ENCODE measurements at places on chromosomes 7 and 10.

- no peak for DNase-seq
These were observed 15.4 kb upstream of the HIBADH start for GRCh38 chr7:27677912-27678612.

GRCh38 chr10:111128331-111129180 lies 51.7 kb downstream of the ADRA2A start:
- DNase-seq: no peak

DNA sequence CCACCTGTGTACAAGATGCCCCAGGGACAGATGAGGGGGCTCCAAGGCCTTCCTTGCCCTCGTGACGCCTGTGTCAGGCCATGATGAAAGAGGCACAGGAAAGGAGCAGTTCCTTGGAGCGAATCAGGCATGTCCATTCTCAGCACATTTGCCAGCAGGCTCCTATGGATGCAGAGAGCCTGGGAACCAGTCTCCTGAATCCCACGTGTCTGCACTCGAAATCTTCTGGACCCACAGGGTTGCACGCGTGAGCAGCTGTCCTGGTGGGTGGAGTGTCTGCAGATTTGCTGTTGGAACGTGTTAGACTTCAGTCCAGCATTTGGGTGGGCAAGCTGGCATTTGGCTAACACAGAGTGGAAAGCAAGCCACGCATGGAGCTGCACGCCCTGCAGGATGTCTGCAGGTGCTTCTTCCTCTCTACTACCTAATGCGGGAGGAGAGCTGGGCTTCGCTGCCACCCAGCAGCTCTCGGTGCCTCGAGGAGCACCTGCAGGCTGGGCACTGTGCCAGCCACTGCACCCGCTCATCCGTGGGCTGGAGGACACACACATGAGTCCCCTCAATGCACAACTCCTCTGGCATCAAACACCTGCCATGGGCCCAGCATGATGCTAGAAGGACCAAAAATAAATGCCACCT lies 140.7 kb downstream of the PAXIP1 start:
- no peak for DNase-seq

- DNase-seq: no peak
These were observed 316.4 kb downstream of the PTEN start for GRCh38 chr10:88179831-88180230.

DNA sequence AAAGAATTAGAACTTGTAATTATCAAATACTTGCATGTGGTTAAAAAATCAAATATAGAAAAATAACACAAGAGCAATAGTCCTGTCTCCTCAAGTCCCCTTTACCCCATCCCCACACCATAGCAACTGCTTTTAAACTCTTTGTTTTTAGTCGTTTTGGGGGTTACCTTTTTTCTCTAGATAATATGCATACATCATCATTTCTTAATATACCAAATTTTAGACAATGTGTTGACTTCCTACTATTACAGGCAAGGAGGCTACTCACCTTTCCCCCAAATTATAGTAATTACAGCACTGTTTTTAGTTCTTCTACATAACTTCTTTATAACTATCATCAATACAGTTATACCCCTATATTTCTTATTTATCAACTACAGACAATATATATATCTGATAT lies 57.3 kb downstream of the SLC18A2 start:
- no peak for DNase-seq

DNA sequence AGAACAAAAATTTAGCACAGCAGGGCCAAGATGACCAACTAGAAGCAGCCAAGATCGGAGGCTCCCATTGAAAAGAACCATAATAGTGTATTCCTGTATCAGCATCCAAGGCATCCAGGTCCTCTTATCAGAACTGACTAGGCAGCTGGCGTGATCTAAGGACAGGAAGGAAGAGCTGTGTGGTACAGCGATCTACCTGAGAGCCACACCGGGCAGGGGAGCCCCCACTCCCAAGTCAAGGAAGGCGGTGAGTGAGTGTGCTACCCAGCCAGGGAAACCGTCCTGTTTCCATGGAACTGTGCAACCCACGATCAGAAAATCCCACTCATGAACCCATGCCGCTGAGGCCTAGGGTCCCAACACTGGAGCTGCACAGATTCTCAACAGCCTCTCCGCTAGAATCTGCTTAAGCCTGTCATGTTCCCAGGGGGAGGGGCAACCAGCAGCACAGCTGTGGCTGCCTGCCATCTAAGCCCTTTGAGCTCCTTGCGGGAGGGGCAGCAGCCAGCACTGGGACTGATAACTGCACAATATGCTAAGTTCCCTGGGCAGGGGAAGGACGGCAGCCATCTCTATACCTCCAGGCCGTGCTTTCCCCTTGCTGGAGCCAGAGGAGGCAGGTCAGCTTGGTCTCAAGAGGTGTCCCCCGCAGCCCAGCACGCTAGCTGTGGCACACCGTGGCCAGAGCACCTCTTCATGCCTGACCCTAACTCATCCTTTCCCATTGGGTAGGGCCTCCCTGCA lies 213.0 kb upstream of the SMIM30 start:
- no peak for DNase-seq

DNA sequence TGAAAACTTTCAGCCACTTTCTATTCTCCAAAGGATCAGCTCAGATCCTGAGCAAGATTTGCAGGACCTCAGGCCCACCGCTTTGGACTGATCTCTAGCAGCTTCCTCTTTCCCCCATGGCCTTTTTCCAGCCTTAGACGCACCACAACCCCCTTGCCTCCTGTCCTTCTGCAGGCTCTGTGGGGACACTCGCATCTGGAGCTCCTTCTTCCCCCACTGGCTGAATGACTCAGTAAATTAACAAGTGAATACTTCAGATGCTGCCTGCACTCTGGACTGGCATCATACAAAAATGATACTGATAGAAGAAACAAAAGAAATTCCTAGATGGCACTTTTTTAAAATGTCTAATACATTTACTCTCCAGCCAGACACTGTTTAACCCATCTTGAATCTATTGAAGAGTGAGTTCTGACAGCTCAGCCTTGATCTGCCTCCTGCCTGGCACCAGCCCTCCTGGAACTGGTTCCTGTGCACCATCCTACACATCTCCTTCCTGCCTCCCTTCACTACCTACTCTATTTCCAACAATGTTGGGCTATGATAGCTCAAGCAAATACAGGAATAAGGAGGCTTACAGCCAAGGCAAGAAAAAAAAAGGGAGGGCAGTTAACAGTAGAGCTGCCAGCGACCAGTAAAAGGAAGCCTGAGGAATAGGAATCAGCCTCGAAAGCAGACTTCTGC lies 3.3 kb downstream of the FRMPD2 start:
- DNase-seq: no peak

- no peak for DNase-seq
These were observed 673.2 kb downstream of the XPNPEP1 start for GRCh38 chr10:109250152-109250551.

GRCh38 chr10:46995234-46995633 lies 84.0 kb downstream of the PTPN20 start:
- no peak for DNase-seq

DNA sequence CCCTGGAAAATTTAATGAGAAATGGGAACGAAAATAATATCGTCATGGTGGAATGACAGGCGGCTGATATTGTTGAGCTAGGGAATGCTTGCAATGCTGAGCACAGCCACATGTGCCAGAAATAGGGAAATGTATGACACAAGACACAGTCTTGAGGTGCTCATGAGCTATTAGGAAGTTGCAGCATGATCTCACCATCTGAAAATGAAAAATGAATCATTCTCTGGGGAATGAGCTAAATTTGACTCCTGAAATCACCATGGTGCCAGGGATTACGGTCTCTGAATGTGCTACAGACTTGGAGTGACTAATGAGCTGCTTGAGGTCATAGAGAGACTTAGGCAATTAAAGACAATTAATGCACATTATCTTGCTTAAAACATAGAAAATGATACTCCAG lies 845.0 kb downstream of the CNTNAP2 start:
- DNase-seq: no peak

- DNase-seq: no peak
These were observed 27.5 kb upstream of the SMARCD3 start for GRCh38 chr7:151275813-151276577.

DNA sequence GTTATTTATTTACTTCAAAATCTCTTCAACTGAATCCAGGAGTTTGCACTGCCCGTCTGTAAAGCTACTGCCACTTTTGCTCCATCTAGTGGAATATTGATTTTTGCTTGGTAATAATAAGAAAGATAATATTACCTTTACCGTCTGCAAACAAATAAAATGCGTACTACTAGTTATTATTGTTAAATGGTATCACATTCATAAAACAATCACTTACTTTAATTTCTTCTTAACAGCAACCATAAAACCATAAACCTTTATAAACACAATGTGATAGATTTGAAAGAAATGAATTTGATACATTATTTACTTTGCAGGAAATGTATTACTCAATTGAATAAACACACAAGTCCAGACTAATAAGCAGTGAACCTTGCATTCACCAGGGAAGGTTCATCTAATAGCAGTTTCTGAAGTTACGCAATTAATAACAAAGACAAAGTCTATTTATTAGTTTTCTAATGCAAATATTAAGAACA lies 6.4 kb downstream of the AGMO start:
- no peak for DNase-seq

Measured in stimulated activated CD4-positive, alpha-beta T cell treated with anti-CD3 and anti-CD28 coated beads, Interleukin-12 subunit alpha, Interleukin-12 subunit beta, amount 100 ng/mL, for 24 hours (primary cell).